ENCODE measurements at places on chromosomes 1 and 21.

DNA sequence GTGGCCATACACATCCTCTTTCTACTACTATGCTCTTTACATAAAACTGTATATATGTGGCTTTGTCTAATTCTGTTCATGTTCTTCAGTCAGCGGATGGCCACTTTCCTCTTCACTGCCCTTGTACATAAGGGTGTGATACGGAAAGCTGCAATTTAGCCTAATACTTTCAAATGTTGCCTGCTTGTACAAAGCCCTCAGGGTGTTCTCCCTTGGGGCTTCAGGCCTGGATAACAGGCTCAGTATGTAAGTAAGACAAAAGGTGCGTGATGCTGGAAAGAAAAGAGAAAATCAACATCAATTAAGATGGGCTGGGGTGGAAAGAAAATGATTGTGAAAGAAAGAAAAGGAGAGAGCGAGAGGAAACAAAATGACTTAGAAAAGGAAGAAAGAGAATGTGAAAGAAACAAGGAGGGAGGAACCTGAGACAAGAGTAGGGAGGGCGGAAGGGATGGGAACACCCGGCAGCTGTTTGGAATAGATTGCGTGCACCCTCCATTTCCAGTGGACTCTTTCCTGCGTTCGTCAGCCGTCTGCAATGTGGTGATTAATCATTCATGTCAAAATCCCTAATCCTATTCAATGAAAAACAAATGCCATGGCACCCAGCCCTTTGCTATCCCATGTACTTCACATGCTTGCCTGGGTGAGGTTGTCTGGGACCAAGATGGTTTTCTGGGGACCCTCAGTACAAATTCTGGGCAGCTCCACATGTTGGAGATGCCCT lies 553.6 kb downstream of the NUF2 start:
- peak; percentile 44 for DNase-seq

DNA sequence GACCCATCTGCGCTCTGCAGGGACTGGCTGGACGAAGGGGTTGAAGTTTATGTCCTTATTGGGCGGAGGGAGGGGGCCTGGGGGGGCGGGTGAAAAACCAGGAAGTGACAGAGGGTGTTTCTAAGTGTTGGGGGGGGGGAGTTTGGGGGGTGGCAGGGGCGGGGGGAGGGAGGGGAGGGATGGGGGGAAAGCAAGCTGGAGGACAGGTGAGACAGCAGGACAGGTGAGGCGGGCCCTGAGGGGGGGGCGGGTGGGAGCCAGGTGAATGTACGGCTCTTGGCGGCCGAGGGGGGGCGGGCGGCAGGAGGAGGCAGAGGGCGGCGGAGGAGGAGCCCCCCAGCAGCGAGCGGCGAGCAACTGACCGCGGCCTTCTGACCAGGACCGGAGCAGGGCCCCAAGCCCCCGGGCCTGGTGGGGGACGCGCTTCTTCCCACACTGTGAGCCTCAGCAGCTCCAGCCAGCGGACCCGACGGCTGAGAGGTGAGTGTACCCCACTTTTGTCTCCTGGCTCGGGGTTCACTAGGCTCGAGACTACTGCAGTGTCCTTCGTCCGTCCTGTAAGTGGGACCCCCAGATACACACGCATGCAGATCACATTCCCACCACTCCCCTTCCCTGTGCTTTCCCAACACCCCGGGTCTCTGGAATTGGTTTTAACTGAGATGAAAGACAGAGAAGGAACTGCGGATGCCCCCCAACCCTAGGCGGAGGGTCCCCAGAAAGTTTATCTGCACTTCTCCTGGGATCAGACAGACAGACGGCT lies at the start of gene ZBTB7B:
TSS of gene ZBTB7B (plus strand) at position 339 of the 763 bp plus-strand sequence. CDS start 11,859 bp downstream, outside the sequence.
- no peak for DNase-seq

- peak; percentile 10 for DNase-seq
These were observed 7.9 kb downstream of the HYI start for GRCh38 chr1:43445606-43446387.

- DNase-seq, result no peak
These were observed 50.0 kb downstream of the CLIC4 start for GRCh38 chr1:24795236-24795635.

DNA sequence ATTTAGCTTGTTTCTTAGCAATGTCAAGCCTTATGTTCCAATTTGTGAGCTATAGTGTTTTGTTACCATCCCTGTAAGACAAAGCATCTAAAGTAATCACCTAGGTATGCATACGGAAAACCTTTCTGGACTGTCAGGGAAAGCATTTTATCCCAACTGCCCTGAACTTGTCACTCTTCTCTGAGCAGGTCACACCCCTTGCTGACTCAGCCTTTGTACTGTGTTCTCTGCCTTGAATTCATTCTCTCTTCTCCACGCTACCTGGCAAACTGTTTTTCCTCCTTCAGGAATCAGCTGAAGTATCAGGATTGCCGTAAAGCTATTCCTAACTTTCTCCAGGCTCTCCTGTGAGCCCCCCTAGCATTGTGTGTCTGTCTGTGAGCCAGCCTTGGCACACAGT lies 54.2 kb downstream of the PBX1 start:
- no peak for DNase-seq

DNA sequence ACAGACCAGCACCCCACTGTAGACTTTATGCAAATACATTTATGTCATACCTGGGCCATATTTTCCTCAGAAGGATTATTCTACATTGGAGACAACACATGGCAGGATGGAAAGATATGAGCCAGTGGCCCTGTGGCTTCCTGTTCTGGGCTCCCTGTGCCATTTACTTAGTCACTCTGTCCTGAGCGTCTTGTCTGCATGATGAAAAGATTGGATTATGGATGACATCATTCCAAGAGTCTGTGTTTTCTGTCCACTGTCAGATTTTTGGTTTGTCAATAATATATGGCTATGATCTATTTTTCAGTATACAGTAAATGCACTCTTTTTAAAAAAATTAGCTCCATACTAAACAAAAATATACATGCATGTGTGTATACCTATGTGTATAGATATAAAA lies 30.8 kb downstream of the IGSF5 start:
- no peak for DNase-seq

DNA sequence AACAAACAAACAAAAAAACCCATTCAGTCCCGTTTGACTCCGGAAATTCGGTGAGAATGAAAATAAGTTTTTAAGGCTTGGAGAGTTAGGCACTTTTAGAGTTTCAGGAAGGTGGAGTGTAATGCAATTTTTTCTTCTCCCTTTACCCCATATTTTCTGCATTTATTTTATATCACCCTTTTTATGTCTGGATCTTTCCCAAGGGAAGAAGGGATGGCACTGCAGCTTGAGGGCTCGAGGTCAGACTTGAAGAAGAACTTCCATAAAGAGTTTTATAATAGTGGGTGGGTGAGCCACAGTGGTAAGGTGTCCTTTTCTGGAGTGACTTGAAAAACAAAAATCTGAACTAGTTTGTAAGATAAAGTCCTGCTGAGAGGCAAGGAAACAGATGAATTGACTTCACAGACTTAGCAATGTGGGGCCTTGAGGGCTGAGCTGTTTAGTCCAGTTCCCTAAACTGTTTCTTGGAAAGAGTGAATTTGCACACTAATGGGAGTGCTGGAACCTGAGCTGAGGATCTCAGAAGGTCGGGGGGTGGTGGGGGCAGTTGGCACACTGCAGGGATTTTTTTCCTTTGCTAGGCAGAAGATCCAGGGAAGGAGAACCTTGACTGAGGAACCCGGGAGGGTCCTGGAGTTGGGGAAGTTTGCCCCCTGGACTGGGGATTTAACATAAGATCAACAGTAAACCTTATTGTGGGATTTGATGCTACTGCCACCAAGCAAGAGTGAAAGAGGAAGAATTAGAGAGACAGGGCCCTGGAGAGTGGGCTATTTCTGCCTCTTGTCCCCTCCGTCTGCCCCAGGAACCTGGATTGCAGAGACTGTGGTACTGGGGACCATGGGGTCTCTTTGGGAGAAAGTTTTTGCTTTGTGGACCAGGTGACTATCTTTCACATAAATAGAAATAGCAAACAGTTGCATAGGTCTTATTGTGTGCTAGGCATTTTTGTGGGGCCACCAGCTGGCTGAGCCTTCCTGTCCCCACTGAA lies 1.8 kb upstream of the MEX3A start:
- DNase-seq, result no peak

DNA sequence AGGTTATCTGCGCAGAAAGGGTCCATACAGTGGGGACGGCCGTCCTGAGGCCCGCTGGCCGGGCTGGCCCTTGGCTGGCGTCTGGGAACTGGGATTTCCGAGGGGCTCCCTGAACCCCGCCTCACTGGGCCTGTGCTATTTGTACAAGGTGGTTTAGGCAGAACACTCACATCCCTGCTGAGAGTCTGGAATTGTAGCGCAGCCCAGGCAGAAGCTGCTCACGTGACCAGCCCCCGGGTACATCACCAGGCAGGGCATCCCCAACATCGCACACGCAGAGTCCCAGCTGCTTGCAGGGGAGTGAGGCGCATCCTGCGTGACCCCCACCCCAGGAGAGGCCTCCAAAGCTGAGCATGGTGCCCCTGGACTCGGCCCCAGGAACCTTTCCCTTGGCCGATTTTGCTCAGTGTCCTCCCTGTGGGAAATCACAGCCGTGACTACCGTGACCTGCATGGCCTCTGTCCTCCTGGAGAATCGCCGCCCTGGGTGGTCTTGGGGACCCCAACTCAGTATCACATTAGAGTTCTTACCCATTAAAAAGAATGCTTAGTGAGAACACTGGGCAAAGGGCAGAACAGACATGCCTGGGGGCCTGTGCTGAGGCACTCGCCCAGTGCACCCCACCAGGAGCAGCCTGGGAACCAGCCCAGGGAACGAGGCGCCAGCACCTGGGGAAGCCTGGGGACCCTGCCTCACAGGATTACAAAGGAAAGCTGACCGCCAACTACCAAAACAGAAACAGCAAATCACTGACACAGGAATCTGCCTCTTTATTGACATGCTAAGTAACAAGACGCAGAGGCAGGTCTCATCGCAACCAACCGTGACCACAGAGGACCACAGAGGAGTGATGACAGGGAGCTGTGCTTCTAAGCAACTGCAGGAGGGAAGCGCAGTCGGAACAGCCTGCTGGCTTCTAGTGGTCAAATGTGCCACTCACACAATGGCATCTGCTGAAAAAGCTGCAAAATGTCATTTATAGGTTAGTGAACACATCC lies 33.5 kb downstream of the UBE2G2 start:
- DNase-seq, result no peak

- DNase-seq, result no peak
These were observed 176.9 kb upstream of the DEPDC1 start for GRCh38 chr1:68673771-68674170.

- no peak for DNase-seq
These were observed 58.5 kb downstream of the TENT5C start for GRCh38 chr1:117664314-117664713.

DNA sequence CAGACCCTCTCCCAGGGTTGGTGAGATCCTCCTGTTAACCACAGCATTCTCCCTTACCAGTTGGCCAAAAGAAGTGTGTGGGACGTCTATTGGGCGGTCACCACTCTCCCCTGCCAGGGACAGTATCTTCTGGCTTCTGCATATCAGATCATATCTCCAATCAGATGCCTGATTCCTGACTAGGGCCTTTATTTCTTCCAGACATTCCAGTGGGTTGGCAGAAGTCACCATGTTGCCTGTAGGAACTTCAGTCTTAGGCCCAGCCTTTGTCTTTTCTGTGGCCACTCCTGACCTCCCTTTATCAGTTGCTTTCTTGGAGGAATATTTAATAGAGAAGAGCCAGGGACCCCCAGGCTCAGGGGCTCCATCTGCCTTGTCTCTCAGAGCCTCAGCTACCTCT lies 130.4 kb upstream of the F3 start:
- DNase-seq, result no peak

DNA sequence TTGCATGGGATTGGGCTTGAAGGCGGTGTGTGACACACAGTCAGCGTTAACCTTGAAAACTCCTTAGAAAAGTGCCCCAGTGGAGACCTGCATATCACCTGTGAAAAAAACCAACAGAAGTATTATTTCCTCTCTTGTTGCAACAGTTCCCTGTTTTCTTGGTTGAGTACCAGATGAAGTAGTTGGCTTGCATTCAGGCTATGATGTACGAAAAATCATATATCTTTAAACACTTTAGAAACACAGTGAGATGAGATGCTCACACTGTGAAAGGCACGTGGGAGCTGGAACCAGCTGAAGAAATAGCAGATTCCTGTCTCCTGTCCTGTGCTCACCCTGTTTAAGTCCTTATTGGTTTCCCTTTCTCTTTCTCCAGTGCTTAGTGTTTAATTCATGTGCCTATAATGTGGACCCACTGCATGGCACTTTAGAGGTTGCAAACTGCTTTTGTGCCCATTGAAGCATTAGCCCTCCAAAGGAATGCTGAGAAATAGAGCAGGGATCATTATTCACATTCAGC lies 2.8 kb downstream of the CAMK1G start:
- DNase-seq, result no peak

GRCh38 chr1:18380288-18380687 lies 100.4 kb upstream of the KLHDC7A start:
- DNase-seq, result no peak

GRCh38 chr1:16018308-16018707 lies 465 bp upstream of the HSPB7 start:
- no peak for DNase-seq

- DNase-seq, result no peak
These were observed 22.3 kb upstream of the CASQ2 start for GRCh38 chr1:115790846-115791245.

DNA sequence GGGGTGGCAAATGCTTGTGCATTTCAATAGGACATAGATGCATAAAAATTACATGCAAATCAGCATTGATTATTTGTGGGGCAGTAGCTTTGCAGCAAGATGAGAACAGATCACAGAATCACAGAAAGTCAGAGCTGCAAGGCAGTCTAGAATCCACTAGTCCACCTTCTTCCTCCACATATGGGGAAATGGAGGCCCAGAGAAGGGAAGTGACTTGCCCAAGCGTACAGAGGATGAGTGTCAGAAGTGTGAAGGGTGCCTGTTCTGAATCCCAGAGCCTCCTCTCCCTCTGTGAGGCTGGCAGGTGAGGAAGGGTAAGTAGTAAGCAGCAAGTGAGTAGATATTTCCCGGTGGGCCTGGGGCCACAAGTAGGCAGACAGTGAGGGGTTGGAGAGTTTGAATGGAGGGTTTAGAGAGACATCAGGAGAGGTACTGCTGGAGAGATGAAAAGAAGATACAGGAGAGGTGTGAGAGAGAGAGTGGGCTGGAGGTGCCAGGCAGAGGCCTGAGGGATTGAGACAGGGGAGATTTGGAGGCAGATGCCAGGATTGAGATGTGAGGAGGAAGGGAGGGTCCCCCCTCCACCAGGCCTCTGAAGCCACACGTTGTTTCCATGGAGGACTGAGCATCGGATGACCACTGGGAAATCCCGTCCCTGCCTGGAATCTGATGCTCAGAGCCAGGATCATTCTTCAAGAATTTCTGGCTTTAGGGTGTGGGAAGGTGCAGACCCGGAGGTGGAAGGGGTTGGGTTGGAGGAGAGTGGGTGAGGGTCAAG lies 4.8 kb upstream of the MYOG start:
- DNase-seq, result no peak

DNA sequence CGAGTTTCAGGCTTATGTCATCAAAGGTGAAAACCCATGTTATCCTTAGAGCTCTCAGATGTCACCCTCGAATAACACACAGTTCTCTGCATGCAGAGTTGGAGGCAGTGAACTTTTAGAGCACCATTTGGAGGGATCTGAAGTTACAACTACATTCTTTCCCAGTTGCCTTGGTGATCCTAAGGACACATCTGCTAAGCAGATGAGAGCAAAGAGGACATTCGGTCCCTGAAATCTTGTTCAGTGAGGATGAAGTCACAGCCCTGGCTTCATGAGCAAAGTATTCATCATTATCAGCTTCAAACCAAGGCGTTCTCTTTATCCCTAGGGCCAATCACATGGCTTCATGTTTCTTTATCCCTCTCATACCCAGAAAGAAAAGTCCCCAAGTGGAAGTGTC lies 23.1 kb upstream of the MCOLN2 start:
- DNase-seq, result peak; percentile 23

- no peak for DNase-seq
These were observed 163.4 kb upstream of the SGIP1 start for GRCh38 chr1:66370462-66370971.

GRCh38 chr1:182806015-182806678 lies 16.6 kb downstream of the NPL start:
- no peak for DNase-seq
